SK-N-MC (cell line): ENCODE measurements at places on chromosomes 6 and 20.

DNA sequence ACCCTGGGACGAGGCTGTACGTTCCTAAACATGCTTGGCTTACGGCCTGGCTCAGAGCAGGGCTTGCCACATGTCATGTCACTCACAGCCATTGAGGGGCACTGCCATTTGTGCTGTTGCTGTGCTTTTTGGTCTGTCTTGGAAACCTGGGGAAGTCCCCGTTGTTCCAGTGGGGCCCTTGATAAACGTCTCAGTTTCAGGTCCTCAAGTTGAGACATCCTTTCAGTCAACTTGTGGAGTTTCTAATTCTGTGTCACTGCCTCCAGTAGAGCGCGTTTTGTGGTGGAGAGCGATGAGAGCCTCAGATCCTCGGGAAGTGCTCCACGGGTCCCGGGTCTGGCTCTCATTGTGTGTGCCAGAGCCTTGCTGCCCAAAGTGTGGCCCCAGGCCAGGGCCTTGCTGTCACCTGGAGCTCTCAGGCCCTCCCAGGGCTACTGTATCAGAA lies 43.0 kb upstream of the CCR6 start:
- no peak for DNase-seq

DNA sequence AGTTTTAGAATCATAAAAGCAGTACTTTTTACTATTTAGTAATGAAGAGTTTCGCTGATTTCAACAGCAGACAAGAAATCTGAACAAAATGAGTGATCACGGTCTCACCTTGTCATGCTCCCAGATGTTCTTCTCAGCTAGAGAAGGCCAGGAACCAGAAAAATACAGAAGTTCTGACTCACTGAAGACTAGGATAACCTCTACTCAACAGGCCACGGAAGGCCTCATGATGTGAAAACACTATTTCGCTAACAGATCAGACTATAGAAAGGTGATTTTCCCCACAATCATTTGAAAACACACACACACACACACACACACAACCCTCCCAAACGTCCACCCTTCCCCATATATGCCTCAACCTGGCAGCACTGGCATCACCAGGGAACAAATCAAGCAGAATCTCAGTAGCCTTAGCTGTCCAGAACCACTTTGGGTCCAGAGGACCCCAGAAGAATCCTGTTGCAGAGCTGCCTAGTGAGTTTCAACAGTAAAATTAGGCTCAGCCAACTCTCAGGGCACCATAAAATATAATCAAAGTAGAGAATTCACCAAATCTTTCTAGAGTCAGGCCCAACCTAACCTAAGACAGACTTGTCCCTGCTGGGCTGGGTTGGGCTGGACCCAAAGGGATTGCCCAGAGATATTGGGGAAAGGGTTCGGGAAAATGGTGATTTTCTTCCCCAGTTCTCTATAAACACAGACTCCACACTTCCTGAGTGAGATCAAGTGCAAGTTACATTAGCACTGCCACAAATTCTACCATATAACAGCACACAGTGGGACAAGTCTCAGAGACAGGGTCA lies 7.9 kb downstream of the EXOC2 start:
- no peak for DNase-seq

- no peak for DNase-seq
Measured at GRCh38 chr20:496126-496696, 33.9 kb upstream of the TBC1D20 start.

DNA sequence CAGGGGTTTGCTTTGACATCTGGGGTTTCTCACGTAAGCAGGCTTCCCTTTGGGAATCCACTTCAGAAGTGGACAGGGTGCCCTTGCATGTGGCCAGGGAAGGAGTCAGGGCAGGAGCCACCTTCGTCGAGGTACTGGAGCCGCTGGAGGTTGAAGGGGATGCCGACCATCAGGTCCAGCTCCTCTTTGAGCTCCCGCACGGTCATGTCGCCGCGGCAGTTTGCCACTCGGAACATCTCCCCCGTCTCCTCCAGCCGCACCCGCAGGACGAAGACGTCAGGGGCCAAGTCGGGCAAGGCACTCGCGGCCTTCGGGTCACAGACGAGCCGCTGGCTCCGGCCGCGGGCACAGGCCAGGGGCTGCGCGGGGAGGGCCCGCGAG lies 360 bp downstream of the ANKRD60 start:
- no peak for DNase-seq

DNA sequence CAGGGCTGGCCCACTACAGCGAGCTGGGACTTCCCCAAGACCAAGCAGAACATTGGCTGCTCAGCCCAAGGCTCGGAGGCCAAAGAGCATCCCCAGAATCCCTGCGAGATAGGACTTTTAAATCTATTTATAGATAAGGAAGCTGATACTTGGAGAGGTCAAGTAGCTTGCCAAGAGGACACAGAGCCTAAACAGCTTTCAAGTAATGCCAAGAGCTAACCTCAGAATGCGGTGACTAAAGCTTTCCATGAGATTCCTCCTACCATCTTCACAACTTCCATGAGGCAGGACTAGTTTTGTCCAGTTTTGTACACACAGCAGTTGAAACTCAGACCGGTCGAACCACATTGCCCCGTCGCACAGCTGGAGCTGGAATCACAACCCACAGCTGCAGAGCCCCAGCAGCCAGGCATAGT lies 168.1 kb upstream of the TOP1 start:
- DNase-seq: no peak
